ENCODE measurements at places on chromosomes 6 and 20.

GRCh38 chr6:74642101-74642500 lies 563.8 kb downstream of the COL12A1 start:
- DNase-seq = no peak

- DNase-seq = no peak
Measured at GRCh38 chr6:160431791-160432404, 83.7 kb downstream of the SLC22A3 start.

DNA sequence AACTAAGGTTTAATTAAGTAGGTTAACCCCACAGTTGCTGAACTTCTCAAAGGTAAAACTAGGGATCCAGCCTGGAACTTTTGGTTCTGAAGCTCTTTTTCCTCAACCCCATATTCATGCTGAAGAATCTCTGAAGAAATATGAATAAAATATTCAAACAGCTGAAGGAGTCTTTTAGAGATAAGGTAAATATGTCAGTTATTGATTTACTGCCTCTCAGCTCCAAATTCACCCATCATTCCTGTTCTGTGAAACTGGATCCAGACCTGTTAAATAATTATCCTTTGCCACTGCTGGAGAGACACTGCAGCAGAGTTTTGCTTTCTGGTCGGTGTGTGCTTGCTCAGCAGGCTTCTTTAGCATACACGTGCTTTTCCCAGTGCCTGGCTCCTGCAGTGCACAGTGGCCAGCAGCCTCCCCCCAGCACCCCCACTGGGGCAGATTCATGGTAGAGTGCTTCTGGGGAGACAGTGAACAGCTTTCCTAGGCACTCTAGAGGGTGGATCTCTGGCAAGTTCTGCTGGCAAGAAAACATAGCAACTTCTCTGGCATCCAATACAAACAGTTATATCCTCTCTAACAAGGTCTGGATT lies 62.0 kb upstream of the BCLAF1 start:
- no peak for DNase-seq

DNA sequence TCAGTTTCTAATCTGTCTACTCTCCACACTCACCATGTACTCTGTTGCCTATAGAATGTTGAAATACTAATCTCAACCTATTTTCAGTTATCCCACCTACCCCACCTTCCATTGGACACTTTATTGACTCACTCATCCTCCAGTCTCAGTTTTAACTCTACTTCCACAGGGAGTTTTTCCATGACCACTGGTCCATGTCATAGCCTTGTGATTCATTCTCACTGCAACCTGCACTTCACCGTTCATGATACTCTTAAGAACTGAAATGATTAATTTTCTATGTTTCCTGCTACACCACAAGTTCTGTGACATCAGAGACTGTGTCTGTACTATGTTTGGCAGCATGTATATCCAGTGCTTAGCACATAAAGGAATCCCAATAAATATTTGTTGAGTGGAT lies 122.8 kb upstream of the HSF2 start:
- DNase-seq = no peak

GRCh38 chr6:25498505-25498904 lies 153.5 kb upstream of the SCGN start:
- DNase-seq = no peak

DNA sequence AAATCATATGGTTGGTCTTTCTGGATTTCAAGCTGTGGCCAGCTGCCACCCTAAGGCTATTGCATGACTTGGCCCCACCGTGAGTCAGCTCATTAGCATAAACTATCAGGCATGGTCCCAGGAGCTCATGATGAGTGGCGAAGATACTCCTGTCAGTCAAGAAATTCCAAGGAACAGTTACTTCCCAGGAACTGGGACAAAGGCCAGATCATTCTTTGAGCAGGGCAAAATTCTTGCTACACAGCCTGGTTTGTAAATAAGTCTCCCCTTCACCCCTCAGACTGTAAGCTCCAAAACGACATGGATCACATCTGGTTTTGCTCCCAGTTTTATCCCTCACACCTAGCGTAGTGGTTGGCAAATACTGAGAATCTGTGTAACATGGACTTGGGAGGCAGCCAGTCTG lies 33.0 kb upstream of the KIAA1586 start:
- DNase-seq = no peak

- no peak for DNase-seq
Measured at GRCh38 chr6:113888493-113888892, 31.3 kb downstream of the MARCKS start.

- no peak for DNase-seq
Measured at GRCh38 chr6:39923861-39924260, 10.4 kb downstream of the MOCS1 start.

DNA sequence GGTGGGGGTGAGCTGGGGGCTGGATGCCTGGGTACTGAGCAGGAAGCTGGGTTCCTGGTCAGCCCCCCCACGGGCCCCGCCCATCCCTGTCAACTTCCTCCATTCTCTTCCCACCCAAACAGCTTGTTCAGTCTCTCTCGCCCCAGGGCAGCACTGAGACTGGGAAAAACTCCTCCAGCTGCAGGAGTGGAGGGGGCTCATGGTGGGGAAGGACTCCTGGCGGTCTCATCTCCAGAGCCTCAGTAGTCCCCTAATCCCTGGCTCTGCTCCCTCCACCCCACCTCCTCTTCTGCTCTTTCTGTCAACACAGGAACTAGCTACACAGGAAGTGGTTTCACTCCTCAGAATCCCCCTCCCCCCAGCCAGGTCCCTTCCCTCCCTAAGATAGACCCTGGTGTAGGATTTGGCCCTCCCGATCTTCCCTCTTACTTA lies at the start of gene GPSM3:
Gene GPSM3, minus strand, starts transcription at position 36 of the 432 bp plus-strand sequence. CDS start 130 bp downstream, outside the sequence.
- DNase-seq = peak; percentile 70

DNA sequence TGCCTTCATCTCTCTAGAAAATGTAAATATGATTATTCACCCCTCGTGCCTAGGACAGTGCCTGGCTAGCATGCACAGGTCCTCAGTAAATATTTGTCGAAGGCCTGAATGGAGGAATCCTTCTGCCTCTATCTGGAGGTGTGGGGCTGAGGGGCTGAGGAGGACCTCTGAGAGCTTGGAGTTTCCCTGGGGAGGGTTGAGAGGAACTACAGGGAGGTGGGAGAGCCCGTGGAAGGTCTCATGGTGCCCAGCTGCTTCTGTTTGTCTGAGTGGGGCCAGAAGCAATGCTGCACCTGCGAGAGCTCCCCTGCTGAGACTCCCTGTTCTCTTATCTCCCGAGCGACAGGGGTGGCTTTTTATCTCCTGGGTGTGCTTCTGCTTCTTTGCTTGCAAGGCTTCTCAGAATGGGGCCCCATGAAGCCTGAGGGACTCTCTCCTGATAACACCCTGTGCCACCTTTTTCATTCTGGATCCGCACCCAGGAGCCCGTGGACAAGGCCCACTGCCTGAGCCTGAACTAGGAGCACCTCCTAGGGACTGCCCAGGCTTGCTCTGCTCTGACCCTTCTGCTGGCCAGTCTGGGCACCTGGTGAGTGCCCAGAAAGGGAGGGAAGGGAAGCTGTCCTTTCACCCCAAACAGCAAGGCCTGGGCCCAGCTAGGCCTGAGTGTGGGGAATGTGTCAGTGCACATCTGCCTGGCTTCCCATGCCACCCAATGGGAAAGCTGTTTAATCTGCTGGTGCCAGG lies 2.4 kb downstream of the SLC29A1 start:
- DNase-seq = no peak

DNA sequence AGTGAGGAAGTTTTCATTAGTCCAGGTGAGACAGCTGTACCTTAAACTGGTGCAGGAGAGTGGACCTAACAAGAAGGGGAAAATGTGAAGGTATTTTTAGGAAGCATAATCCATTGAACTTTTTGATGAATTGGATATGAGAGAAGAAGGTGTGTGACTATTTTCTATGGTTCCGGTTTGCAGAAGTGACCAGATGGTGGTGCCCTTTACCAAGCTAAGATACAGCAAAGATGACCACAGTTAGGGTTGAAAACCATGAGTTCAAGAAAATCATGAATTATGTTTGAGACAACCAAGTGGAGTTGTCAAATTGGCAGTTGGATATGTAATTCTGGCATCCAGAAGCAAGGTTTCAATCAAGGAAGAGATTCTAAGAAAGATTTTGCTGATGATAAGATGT lies 61.9 kb upstream of the NRSN1 start:
- no peak for DNase-seq

- no peak for DNase-seq
Measured at GRCh38 chr6:159008656-159009288, 8.8 kb upstream of the RSPH3 start.

GRCh38 chr20:24700166-24700860 lies 230.9 kb downstream of the SYNDIG1 start:
- peak; percentile 4 for DNase-seq

DNA sequence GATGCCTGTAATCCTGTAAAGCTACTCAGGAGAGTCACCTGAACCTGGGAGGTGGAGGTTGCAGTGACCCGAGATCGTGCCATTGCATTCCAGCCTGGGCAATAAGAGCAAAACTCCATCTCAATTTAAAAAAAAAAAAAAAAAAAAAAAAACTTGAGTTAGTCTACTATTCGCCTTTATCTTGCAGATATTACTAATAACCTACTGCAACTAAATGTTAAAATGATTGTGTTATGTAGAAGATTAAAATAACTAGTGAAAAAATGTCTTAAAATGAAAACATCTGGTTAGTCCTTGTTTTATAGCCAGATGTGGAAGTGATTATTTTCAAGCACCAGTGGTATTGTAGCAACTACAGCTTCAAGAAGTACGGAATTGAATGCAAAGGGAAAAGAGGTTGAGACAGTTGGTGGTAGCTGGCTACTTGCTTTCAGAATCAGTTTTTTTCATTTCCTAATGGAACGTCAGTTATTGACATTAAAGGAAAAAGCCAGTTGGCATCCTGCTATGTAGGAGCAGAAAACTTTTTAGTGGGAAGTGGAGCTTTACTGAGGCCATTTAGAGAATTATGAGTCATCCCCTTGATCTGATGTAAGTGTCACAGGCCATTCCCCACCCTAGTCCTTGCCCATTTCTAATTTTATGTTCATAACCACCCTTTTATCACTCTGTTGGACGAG lies 43.8 kb upstream of the DYNLRB1 start:
- DNase-seq = no peak

- no peak for DNase-seq
Measured at GRCh38 chr6:34771727-34772126, 14.4 kb downstream of the SNRPC start.

- no peak for DNase-seq
Measured at GRCh38 chr6:113709936-113710509, 147.1 kb upstream of the MARCKS start.

DNA sequence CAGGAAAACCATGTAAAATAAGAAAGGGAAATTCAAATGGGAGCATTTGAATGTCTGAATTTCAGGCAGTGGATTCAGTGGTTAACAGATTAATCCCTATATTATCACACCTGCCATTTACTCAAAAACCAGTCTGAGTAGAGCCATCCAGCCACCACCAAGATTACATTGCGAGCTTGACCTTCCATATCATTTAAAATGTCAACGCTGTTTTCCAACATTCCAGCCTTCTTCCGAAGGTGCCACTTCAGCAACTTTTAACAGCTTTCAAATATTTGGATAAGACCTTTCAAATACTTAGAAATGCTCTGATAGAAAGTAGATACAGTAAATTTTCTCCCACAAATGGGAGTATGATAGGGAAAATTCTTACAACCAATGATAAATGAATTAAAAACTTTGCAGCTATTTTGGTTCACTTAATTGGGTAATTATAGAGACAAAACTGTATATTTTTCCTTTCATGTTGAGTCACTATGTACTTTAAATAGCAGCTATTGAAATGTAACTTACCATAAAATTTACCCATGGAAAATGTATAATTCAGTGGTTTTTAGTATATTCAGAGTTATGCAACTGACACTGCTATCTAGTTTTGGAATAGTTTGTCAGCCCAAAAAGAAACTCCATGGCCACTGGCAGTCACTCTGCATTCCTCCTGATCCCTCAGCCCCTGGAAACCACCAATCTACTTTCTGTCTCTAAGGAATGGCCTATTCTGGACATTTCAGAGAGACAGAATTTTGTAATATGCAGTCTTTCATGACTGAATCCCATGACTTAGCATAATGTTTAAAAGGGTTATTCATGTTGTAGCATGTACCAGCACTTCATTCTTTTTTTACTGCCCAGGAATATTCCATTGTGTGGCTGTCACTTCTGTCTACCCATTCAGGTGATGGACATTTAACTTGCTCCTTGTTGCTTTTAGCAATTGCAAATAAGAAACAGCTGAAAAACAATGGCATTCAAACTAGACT lies 21.5 kb downstream of the EZR start:
- DNase-seq = peak; percentile 21

GRCh38 chr6:80530103-80530502 lies 423.6 kb downstream of the BCKDHB start:
- no peak for DNase-seq

GRCh38 chr6:136990754-136991153 lies 54.0 kb downstream of the IL20RA start:
- DNase-seq = no peak

- DNase-seq = peak; percentile 41
Measured at GRCh38 chr6:26420688-26421171, 18.7 kb downstream of the BTN3A1 start.

GRCh38 chr6:128632131-128632530 lies 111.7 kb upstream of the PTPRK start:
- no peak for DNase-seq

- no peak for DNase-seq
Measured at GRCh38 chr6:96468681-96469224, 52.9 kb upstream of the UFL1 start.

GRCh38 chr20:41095110-41095969 lies 42.0 kb upstream of the PLCG1 start:
- DNase-seq = peak; percentile 67

DNA sequence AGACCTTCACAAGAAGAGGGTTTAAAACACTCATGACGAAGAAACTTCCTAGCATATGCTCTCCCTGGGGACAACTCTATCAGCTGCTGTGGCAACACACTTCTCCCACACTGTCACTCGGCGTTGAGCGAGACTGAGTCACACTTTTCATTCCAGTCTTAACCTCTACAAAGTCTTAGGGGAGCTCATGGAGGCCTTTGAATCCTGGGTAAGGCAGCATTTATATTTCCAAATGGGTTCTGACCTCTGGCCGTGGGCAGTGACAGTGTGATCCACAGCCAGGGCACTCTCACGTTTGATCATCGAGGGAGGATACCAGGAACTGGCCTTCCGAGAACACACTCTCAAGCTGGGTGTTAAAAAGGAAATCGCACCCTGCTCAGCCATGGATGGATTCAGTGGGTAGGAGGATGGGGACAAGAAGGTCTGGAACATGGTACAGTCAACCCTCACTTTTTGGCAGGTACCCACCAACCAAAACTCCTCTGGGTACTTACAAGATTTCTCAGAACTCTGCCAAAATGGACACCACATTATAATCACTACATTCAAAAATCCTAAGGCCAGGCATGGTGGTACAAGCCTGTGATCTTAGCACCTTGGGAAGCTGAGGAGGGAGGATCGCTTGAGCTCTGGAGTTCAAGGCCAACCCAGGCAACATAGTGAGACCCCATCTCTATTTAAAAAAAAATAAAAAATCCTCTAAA lies 19.6 kb downstream of the RRBP1 start:
- peak; percentile 47 for DNase-seq

- DNase-seq = no peak
Measured at GRCh38 chr6:54238396-54238795, 69.8 kb upstream of the TINAG start.
